Activated T-cell treated with anti-CD3 and anti-CD28 coated beads, Interleukin-2, amount 50 U/mL, for 72 hours (primary cell): ENCODE measurements at places on chromosomes 2 and 18.

DNA sequence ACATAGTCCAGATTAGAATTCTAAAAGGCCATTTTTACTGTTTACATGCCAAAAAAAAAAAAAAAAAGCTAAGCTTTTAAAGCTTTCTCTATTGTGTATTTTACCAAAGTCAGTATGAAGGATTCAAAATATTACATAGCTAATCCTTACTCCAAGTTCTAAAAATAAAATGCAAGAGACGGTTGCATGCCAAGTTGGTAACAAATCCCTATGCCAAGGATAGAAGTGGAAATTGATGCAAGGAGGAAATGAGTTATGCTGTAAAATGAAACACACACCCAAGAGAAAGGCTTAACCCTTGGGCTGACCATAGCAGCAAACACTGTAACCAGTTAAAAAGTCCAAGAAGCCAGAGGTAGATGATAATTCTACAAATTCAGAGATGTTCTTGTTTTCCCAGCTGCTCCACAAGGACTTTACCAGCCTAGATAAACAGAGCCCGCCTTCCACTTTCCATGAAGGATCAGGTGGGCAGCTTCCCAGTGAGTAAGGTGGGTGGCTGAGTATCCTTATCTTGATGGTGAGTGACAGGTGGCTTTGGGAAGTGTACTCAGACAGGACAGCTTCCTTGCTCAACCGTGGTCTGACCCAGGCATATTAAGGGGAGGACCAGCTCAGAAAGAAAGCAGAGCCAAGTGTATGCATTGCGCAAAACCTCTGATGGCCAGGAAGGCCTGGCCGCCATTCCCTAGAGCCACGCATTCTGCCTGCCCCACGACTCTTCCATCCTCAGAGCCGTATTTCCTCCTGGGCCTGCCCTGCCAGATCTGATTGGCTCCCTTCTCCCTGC, 34.4 kb downstream of the ATP8B1 start:
- DNase-seq, result no peak

DNA sequence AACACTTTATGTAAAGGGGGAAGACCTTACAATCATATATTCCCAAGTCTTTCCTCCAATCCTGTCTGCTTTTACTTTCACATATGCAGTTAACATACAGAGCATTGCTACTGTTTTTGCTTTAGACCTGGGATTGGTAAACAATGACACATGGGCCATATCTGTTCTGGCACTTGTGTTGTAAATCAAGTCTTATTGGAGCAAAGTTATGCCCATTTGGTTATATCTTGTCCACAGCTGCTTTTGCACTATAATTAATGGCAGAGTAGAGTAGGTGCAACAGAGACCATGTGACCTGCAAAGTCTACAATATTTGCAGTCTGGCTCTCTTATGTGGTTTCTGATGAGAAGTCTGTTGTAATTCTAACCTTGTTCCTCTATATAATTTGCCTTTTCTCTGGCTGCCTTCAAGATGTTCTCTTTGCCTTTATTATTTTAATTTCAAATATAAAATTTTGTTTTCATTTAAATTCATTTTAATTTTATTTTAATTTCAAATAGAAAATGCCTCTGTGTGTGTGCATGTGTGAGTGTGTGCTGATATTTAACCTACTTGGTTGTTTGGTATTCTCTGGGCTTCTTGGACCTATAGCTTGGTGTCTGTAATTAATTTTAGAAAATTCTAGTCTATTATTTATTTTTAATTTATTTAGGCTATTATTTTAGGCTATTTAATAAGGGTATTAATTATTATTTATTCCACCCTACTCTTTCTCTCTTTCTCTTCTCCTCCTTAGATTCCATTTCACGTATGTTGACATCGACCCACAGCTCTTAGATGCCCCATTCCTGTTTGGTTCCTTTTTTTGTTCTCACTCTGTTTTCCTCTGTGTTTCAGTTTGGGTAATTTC, 16.8 kb upstream of the LPIN1 start:
- DNase-seq, result no peak

DNA sequence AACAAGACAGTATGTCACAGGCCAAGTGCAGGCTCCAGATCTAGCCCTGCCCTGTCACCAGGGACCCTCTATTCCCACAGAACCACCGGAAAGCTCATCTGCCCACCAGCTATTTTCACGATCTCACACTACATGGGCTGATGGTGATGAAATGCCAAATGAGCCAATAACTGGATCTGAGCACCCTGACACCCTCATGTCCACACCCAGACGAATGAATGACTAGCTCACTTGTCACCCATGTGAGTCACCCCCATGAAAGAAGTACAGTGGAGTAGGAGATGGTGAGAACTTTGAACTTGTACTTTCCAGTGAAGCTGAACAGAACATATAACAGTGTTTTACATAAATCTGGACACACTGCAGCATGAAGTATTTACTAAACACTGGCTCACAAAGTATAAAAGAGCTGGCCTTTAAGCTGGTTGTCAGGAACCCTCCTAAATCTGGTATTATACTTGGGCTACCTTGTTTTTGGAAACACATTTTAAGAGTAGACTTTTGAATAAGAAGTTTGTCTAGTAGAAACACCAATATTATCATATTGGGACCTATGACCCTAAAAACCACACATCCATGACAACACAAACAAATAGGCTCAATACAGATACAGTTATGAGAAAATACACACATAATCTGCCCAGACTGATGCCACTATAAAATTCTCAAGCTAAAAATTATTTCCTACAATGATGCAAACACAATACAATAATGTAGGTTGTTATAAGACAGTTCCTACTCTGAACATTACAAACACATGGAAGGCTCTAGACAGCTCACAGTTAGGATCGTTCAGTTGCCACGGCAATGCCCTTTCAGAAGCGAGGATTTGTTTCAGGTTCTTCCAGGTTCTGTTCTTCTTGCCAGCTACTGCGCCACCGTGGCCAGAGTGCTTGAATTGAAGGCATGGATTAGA, 19.0 kb downstream of the INO80C start:
- DNase-seq, result peak; percentile 56

GRCh38 chr2:109722026-109722425, 72.1 kb upstream of the RGPD5 start:
- no peak for DNase-seq
